ENCODE measurements at places on chromosomes 6 and 20.

DNA sequence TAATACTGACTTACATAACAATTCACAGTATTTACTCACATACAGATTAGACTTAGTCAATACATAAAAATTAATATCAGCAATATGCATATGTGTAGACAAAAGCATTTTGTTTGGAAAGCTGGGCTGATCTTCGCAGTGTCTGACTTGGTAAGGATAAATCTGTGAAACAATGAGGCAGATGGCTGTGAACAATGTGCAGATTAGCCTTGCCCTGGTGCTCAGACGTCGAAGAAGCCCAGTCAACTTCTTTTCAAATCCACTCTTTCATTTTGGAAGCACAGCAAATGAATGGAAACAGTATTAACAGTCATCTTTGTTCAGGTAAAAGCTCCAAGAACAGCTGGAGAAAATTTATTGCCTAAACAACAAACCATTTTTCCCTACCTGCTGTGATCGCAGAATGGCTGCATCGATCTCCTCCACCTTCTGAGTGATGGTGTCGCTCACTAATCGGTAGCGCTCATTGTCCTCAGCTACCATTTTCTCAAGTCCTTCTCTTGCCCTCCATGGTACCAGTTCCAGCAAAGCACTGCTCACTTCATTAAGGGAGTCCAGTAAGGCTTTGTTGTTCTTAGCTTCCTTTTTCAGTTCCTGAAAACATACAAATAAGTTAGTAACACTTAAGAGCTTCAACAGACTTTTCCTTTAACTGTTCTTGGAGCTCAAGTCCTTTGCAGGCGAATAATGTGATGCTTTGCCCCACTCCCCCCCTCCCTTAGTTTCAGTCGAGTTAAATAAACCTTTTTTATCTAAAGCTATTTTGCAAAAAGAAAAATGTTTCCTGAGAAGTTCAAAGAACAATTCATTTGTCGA is 116.5 kb downstream of the DST start:
- no peak for DNase-seq

DNA sequence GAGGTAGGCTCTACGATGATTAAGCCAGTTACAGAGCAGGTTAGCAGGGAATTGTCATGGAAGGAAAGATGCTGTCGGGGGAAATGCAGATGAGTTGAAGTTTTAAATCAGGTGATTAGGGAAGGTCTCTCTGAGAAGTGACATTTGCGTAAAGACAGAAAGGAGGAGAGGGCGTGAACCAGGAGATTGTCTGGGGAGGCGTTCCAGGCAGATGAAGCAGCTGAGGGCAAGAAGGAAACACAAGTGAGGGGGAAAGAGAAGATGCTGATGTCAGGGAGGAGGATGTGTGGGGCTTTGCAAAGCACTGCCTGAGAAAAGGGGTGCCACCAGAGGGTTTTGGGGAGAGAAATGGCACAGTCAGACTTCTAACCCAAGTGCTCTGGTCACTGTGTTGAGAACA is 2.5 kb upstream of the TMEM14B start:
- DNase-seq = no peak

DNA sequence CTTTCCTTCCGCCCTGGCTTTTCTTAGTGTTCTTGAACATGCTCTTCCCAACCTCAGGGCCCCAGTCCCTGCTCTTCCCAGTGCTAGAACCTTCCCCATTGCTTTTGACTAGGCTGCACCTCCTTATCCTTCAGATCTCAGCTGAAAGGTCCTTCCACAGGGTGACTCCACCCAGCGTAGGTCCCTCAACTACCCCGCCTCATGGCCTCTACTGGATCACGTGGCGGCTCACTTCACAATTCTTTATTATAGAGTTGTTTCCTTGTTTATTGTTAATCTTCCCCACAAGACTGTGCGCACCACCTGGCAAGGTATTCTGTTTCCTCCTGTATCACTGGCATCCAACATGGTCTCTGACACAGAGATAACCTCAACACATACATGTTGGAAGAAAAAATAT is 31.2 kb downstream of the TTLL9 start:
- no peak for DNase-seq

GRCh38 chr20:58137236-58137635 is 91.2 kb downstream of the ANKRD60 start:
- no peak for DNase-seq

DNA sequence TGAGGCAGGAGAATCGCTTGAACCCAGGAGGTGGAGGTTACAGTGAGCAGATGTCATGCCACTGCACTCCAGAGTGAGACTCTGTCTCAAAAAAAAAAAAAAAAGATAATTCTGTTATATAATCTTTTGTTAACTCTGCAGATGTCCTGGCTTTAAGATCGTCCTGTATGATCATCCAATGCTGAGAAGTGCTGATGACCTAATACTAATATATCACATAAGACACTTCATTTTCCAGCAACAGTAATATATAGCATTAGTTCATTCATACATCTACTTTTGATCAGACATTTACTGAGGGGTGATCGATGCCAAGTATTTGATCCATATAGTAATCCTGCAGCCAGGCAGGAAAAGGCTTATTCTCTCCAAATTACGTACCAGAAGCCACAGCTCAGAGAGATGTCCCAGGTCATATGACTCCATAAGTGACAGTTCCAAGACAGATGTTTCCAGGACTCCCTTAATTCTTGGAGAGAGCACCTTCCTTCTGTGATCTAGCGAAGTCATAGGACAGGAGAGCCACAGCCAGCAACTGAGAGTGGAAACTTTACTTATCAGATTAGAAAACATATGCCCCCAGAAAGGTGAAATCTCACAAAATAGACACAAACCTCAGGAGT is 60.7 kb downstream of the SHLD1 start:
- DNase-seq = no peak

GRCh38 chr6:6699741-6700367 is 111.3 kb downstream of the LY86 start:
- DNase-seq = peak; percentile 79

DNA sequence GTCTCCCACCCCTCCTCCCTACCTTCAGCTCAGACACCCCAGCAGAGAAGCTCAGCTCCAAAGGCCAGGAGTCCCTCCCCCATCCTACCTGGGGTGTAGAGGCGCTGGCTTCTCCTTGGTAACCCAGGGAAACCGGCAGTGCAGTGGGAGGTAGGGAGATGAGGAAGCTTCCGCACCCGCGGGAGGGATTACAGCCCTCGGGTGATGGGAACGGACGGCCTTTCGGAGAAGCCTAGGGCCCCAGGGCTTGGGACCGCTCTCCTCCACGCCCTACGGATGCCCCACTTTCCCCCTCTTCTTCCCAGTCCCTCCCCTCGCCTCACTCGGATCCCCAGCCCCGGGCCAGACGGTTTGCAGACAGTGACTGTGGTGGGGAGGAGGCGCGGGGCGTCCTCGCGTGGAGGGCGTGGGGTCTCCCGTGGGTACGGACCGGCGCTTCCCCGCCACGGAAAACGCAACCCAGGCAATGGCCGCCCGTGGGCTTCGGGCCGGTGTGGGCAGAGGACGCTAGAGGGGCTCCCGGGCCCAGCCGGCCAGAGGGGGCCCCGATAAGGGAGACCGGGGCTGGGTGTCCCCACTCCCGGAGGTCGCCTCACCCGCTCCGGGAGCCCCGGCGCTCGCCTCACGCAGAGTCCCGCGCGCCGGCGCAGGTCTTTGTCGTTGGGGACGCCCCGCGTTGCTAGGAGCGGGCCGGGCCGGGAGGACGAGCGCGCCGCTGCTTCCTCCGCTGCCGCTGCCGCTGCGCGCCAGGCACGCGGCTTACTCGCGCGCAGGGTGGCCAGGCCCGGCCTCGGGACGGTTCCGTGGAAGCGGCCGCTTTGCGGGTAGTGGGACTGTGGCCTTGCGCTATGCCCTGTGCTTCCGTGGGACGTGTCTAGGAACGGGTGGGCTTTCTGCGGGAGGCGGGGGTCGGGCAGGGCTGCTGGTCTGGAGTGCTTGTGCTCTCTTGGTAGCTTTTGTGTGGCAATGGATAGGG is 15.8 kb downstream of the AARS2 start:
- peak; percentile 52 for DNase-seq

GRCh38 chr20:19074356-19074755 is 138.1 kb upstream of the SLC24A3 start:
- DNase-seq = no peak

DNA sequence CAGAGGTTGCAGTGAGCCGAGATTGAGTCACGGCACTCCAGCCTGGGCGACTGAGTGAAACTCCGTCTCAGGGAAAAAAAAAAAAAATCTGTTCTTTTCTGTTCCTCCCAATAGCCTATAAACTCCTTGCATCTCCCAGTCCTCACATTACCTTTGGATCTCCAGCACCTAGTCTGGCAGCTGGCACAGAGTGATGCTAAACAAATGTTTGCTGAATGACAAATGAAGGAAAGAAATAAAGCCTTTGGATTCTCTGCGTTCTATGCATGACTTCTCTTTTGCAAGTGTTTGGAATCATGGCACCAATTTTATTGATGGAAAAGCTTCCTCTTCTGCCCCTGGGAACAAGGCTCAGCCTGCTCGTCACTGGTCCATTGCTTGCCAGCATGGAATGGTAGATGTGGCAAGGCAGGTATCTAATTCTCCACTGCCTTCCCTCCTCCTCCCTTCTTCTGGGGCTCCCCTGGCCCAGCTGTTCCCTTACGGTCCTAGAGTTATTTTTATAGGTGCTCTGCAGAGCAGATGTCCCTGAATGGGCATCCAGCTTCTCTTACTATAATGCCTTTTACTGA is 53.6 kb upstream of the FYN start:
- DNase-seq = no peak

DNA sequence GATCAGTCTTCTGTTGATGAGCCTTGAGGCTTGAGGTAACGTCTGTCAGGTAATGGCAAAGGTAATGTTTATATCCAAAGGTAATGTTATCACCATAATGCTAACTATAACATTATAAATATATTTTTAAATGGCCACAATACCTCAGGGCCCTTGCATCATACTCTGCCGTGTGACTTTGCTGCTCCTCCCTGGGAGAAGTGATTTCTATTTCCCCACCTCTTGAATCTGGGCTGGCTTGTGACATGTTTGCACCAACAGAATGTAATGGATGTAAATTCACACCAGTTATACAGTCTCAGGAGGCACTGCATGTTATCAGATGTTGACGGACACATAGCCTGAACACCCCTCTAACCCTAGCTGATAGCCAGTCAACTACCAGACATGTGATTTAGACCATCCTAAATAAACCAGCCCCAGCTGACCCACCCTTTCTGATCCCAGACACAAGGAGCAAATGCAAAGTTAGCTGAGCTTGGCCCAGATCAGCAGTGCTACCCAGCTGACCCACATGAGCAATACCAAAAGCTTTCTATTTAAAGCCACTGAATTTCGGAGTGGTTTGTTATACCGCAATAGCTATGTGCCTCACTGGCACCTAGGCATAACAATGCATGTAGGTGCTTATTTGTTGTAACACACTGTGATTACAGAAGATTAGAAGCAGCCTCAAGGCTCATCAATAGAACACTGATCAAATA is 93.8 kb upstream of the SIRPA start:
- DNase-seq = no peak

- no peak for DNase-seq
These were observed 126.8 kb downstream of the MAP3K7 start for GRCh38 chr6:90460051-90460450.

DNA sequence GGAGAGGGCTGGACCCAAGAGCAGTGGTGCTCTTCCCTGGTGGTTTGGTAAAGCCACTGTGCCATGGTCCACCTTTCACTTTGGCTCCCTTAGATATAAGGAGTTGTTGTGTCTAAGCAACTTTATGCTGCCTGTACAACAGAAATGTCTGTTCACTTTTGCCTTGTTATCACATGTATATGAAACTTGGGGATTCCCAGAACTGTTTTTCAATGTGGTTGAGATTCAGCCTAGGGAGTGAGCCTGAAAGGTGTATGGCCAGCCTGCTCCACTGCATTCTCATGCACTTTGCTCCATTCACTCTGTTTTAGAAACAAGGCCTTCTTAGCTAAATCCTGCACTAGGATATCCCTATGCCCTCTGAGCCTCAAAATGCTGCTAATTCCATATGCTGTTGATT is 234.5 kb upstream of the THEMIS start:
- DNase-seq = no peak

- DNase-seq = no peak
These were observed 161.2 kb downstream of the PTPRT start for GRCh38 chr20:43028470-43028869.

GRCh38 chr6:40075056-40075590 is 140.9 kb upstream of the MOCS1 start:
- no peak for DNase-seq

DNA sequence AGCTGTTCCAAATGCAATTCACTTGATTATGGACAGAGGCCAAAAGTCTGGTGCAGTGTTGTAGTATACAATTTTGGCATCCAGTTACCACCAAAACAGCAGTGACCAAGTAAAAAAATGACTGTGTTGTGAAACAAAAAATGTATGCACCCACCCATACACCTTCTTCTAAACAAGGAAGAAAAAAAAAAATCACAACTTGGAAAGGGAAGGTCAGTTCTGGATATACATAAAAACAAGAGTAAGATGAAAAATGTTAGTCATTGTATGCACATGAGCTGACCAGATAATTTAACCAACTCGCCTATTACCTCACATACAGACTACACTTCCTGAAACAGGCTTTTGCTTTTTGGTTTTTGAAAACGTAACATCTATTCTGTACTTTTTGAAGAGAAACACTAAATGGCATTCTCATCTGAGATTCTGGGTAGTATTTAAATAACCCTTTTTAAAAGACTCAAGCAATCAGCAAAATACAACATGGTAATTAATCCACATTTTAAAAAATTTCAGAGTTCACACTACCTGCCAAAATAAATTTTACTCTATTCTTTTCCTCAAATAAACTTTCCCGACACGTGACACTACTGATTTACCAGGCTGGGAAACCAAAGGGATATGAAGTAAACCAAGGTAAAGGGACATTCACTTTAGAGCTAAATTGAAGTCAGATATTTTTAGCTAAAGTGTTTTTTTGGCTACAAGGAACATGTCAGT is 141.6 kb upstream of the SHLD1 start:
- no peak for DNase-seq

DNA sequence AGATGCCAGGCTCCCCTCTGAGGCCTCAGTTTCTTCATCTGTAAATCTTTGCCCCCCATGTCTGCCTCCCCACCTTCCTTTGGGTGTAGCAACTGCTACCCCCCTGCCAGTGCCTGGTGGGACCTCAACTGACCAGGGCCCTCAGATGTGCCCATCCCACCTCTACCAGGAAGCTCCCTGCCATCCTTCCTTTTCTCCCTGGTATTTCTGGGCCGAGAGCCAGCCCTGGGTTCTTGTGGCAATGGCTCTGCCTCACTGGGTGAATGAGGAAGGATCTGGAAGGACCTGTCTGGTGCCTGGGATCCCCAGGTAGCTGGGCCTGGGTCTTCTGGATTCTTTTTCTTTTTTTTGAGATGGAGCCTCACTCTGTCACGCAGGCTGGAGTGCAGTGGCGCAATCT is 141.1 kb upstream of the RNF24 start:
- DNase-seq = no peak

DNA sequence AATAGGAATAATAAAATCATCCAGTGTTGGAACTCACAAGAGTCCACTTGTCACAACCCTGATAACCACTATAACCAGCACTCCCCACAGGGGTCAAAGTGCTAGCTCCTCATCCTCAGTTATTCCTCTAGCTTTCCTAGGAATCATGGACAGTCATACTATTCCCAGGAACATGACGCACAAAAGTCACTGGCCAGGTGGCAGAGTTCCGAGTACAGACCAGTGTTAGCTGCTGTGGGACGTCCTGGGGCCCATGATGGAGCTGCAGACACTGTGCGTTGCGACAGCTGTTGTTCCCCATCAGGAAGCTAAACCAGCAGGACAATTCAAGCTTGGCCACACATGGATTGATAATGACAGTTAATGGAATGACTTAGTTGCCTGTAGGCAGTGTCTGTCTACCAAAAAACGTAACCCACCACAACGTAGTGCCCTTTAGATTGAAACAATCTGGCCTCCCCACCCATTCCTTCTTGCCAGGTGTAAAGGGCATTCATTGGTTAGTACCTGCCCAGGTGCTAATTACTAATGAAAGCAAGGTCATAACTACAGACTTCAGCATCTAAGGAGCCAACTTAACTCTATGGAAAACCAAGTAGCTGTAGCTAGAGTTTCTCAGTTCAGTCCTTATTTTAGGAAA is 17.4 kb downstream of the EZR start:
- DNase-seq = no peak

Data from hindlimb muscle (tissue), 1 donor.